ENCODE measurements at places on chromosomes 13 and 19. TPM values are rescaled to one million over a fixed set of nuclear protein-coding genes. Genes with fewer than 3 reads are reported as not detected.

- no peak for DNase-seq
These were observed 4.3 kb upstream of the LRRC8E start for GRCh38 chr19:7883796-7884570.

Gene ATP7B
- 54.9 TPM for total RNA-seq

DNA sequence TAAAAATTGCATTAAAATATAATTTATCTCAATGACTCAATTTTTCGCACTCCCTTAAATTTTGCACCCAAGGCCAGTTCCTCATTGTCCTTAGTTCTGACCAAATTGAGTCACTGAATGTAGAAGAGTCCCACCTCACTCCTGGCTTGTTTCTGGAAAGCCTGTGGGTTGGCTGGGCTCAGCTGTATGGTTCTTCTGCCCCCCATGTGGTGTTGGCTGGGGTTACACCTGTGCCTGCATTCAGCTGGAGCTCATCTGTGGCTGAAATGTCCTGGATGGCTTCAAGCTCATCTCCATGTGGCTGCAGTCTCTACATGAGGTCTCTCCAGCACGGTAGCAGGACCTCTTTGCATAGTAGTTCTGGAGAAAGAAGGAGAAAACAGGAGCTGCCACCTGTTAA is 7.2 kb upstream of the IRGC start:
- DNase-seq = no peak

DNA sequence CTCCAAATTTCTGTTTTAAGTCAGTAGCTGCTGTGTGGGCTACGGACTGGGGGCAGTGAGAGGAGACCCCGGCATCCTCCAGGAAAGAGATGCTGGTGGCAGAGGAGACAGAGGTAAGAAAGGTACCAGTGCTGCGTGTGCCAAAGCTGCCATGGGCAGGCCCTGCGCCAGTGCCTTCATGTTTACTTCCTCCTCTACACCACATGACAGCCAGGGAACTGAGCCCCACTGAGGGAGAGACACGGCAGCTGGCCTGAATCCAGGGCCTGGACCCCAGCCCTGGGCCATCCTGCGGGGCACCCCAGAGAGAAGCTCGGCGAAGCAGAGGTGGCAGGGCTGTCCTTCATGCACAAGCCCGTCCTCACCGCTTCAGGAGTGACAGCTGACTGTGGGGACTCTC is 22.7 kb upstream of the CCNP start:
- no peak for DNase-seq

DNA sequence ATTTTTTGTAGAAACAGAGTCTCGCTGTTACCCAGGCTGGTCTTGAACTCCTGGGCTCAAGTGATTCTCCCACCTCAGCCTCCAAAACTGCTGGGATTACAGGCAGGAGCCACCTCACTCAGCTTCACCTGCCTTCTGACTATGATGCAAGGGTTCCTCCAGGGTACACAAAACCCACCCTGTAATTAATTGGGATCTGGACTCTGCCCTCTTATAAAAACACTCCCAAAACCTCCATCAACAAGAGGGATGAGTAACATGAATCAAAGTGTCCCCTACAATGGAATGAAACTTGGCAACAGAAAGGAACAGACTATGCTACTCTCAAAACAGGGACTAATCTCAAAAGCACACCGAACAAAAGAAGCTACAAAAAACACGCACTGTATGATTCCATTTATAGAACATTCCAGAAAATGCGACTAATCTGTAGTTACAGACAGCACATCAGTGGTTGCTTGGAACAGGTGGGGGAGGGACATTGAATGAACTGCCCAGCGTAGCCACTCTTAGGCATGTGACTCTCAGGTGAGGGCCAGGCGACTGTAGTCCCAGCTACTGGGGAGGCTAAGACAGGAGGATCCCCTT is 3.2 kb upstream of the PRR36 start:
- no peak for DNase-seq

- DNase-seq = no peak
These were observed 55.1 kb downstream of the CDADC1 start for GRCh38 chr13:49302817-49303216.

Gene CAMSAP3
- 61.3 TPM for total RNA-seq
